Stimulated activated CD8-positive, alpha-beta memory T cell treated with anti-CD3 and anti-CD28 coated beads, Interleukin-2, amount 100 ng/mL, for 1 hour (primary cell): ENCODE measurements at places on chromosomes 5 and 9.

- DNase-seq: no peak
Measured at GRCh38 chr5:172556971-172557461, 84.0 kb upstream of the NEURL1B start.

DNA sequence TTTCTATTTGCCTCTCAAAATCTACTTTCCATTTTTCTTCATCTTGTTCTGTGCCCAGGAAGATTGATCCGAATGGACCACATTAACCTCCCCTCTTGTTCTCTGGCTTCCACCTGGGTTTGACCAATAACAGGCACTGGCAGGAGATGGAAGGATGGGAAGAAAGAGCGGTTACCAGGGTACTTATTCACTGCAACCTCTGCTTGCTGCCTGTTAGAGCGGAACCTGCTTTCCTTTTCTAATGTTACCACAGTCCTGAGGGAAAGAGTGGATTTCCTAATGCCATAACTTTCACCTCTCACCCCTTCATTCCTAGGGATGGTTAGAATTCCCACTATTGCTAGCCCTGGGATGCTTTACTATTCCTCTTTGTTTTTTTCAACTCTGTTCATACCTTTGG is 262.1 kb downstream of the RFX3 start:
- DNase-seq: no peak

GRCh38 chr5:111960476-111961215 is 203.7 kb upstream of the NREP start:
- DNase-seq: no peak

DNA sequence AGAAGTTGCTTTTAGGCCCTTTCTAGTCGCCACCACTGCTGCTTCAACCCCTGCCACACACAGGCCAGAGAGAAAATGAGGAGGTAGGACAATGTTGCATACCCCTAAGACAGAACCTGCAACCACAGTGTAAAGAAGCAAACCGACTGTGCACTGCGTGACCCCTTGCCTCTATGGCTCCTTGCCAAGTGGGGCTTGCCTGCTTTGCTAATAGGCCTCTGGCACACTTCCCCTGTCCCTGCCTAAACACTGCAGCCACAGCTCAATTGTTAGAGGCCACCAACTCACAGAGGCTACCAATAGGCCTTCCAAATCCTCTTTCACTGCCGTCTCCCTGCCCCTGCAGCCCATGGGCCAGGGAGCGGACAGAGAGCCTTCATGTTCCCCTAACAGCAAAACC is 280.1 kb downstream of the CDH10 start:
- no peak for DNase-seq

DNA sequence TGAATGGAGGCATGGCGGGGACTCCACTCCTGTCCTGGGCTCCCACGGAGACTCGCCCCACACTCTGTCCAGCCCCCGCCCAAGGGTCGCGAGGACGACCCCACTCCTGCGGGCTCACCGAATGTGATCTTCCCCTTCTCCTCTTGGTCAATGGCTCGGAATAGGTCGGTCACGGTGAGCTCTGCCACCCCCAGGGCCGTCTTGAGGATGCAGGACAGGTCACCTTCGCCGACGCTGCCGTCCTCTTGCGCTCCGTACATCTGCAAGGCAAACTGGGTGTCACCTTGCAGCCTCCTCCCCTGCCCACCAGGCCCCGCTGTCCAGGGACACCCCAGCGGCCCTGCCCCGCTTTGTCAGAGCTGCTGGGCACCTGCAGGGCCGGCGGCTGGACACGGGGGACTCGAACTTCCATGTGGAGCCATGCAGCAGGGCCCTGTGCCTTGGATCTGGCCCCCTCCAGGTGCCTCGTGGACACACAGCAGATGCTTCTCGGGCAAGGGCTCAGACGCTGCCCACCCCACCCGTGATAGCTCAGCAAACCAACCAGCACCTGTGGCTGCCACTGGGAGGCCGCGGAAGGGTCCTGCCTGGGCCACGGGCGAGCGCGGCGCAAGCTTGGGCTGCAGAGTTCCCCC is 21.5 kb upstream of the SLC6A3 start:
- DNase-seq: no peak

GRCh38 chr5:81819556-81820317 is 68.8 kb upstream of the SSBP2 start:
- no peak for DNase-seq

GRCh38 chr9:130239741-130240241 is 25.8 kb upstream of the HMCN2 start:
- no peak for DNase-seq

DNA sequence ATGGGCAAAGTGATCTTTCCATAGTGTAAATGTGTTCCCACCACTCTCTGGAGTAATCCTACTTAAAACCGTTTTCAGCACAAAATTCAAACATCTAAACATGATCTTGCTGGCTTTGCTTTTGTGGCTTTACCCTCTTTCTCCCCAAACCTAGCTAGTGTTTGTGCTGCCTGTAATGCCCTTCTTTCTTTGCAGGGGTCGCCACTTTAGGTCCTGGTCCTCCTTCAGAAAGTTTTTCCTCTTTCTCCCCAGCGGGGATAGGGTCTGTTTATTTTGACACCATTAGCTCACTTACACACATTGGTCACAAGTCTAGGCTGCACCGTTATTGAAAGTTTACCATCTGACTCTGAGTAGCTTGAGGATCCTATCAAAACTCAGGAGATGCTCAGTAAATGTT is 736 bp upstream of the HSD17B4 start:
- DNase-seq: no peak
